ENCODE measurements at places on chromosomes 12 and 14.

- DNase-seq = no peak
These were observed 181.3 kb upstream of the SLC38A2 start for GRCh38 chr12:46553911-46554310.

- DNase-seq = no peak
These were observed 63.9 kb upstream of the MAP1LC3B2 start for GRCh38 chr12:116495260-116495659.

DNA sequence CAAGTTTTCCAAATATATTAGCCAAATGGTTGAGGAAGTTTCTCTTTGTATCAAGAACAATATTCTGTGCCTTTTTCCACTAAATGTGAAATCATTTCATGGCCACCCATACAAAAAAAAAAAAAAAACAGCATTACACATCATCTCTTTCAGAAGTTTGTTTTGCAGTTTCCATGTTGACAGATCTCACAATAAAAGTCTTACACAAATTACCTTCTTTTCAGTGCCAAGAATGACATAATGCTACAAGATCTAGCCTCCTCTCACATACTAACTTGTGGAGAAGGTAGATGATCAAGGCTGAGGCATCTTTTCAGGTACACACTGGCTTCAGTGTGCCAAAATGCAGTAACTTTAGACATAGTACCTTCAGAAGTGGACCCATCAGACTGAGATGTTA, 35.3 kb downstream of the PRKD1 start:
- no peak for DNase-seq

- no peak for DNase-seq
These were observed 1022.9 kb downstream of the LRFN5 start for GRCh38 chr14:42629553-42629952.

- DNase-seq = no peak
These were observed 1.2 kb downstream of the TMEM229B start for GRCh38 chr14:67487332-67487731.

GRCh38 chr14:60327447-60328331, 78.7 kb downstream of the PPM1A start:
- DNase-seq = peak; percentile 56

DNA sequence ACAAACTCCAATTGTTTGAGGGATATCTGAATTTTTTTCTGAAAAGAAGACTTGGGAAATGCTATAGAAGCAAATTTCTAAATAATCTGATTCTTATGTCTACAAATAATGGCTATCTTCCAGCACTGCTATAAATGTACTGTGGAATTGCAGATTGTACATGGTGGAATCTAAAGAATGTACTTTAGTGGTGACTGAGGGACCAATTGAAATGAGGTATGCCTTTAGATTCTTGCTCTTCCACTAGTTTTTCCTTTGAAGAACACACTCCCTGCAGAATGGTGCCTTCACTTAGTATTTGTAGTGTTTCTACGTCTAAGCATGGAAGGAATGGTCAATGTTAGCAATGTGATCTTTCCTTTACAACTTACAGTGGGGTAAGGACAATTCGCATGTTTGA, 11.7 kb upstream of the PRB4 start:
- DNase-seq = no peak

DNA sequence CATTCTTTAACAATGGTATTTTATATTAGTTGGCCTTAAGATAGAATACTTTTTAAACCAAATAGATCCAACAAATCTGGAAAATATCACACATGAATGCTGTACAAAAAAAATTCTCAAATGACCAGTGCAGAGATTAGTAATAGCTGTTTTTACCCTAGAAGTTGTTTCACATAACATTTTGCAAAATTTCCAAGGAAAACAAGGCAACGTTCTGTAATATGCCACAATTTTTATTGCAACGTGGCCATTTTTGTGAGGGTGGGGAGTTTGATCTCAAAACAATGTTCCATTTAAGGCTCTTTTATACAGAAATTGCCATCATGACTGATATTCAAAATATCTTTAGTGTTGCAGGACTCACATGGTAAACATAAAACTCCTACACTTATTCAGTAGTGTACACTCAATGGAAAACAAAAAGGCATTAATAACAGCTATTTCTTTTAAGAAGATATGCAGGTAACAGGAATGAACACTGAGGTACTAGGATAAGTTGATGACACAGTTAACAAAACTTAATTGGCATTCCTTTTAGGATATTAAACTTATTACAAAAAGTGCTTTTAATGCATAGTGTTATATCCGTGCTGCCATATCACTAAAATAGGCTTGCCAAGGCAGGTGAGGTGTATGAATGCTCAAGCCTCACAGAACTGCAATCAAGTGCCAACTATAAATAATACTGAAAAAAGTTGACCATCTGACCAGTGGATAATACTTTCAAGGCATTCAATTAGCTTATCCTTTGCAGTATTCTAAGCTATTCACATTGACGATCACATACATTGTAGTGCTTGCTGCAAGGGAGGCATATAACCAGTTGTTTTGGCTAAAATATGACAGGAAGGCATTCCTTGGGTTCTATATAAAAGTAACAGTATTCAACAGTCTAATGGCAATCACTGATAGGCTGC, 2.3 kb downstream of the CFL2 start:
- DNase-seq = no peak

- DNase-seq = no peak
These were observed 59.9 kb downstream of the MGST1 start for GRCh38 chr12:16407346-16407745.

GRCh38 chr12:45247589-45247988, 31.7 kb downstream of the ANO6 start:
- no peak for DNase-seq

DNA sequence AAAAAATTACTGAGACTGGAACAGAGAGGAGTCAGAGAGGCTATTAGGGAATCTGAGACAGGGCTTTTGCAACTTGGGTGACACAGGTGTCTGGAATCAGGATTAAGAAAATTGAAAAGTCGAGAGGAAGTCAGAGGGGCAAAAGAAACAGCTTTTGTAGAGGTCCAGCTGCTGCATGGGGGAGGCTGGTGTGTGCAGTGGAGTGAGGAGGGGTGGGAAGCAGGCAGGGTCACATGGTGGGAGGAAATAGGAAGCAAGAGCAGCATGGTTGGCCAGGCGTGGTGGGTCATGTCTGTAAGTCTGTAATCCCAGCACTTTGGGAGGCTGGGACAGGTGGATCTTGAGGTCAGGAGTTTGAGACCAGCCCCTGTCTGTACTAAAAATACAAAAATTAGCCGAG, 69.7 kb upstream of the VRK1 start:
- DNase-seq = no peak

GRCh38 chr14:67491741-67492507, 3.4 kb upstream of the TMEM229B start:
- no peak for DNase-seq

DNA sequence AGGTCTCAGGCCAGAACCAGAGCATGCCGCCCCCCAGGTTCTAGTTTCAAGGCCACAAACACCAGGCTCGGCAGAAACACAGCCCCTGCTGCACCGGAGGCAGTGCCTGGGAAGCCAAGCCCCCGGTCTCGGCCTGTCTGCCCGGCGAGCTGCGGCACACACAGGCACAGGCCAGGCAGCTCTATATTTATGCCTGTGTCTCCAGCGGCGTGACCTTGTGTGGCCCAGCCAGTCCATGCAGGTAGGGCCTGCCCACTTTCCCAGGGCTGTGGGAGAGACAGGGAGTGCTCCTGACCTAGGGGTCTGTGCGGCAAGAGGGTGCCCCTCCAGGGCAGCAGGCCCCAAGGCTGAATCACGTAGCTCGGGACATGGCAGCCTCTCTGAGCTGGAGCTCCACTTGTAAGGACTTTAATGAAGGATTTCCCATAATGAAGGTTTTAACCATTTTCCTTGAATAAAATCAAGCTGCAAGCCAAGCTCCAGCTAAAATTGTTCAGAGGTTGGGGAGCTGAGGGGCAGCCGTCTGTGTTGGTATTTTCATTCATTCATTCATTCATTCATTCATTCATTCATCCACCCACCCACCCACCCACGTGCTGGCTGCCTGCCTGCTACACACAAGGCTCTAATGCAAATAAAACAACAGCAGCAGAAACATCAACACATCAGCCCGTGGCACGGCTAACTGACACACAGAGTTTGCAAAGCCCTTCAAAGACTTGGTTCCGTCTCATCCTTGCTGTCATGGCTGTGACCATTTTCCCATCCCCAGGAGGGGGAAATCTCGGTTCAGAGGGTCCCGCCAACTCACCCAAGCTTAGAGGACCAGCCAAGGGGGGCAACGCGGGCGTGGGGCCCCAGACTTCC, 92.0 kb downstream of the RFLNA start:
- DNase-seq = no peak

- DNase-seq = no peak
These were observed 192.2 kb upstream of the LMNTD1 start for GRCh38 chr12:25745281-25745680.

DNA sequence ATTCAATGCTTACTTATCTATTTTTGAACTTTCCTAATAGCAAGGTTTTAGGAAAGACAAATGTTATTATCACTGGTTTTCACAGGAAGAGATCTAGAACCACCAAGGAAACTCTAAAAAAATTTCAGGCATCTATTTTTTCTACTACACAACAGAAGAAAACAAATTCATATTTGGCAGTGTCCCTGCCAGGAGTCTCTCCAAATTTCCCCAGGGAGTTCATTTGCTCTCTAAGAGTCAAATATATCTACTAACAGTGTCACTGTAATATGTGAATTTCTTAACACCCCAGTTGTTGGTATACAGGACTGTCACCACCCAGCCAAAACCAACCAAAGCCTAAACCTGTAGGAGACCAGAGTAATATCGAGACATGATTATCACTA, 83.4 kb downstream of the STXBP6 start:
- no peak for DNase-seq

- DNase-seq = no peak
These were observed 8.0 kb upstream of the MGP start for GRCh38 chr12:14893506-14894250.

DNA sequence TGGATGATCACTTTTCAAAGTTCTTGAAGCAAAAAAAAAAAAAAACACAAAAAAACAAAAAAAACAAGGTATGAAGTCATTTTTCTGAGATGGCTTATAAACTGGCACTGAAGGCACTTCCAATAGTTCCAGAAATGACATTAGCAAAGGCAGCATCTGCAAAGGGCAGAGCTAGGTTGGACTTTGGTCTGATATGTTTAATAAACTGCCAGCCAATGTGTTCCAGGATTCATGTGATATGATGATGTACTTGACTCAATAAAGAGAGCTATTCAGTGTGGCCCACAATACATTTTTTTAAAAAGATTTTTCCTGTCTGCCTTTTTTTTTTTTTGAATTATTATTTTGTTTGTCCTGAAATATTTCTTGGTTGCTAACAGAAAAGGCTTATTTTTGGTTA, 79.6 kb downstream of the VRK1 start:
- DNase-seq = no peak

DNA sequence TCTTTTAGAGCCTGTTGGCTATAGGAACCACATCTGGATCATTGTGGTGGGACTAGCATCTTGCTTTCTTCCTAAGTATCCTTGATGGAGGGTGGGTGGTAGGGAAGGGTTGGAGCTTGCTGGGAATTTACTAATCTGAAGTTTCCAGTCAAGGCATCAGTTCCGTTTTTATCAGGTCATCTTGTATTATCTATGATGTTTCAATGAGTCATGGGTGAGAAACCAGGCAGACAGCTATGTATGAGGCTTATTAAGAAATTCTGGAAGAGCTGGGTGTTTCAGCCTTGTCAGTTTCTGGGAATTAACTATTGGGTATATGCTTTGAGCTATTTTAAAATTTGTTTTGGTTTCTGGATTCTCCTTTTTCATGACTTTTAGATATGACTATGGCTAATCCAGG, 11.3 kb downstream of the TSFM start:
- DNase-seq = no peak

- DNase-seq = no peak
These were observed 45.6 kb downstream of the DDX11 start for GRCh38 chr12:31119192-31119802.

DNA sequence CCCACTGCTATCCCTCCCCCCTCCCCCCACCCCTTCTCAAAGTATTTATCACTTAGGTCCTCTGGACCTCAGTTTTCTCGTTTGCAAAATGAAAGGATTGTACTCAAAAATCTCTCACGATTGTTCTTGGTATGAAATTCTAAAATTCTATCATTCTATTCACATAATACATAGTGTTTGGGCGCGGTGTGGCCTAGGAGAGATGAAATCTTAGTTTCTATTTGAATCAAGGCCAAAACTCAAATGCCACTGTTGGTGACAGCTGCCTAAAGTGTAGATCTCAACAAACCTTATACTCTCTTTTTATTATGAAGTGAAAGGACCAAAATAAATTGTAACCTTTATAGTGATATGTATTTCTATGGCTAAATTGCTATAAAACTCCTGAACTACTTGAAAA, 23.7 kb upstream of the YAF2 start:
- DNase-seq = no peak

DNA sequence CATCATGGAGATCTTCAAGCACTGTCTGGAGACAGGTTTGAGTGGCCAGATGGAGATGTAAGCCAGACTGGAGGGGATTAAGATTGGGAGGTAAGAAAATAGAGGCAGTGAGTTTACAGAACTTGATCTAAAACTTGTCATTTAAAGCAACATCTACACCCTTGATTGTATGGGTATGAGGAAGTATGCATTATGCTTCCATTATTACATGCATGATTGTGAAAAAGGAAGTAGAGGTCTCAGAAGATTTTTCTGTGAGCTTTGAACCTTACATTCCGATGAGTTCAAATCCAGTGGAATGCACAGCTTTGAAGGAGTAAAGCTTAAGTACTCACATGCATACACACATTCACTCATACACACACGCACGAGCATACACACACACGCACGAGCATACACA, 550.8 kb downstream of the MED13L start:
- DNase-seq = no peak

DNA sequence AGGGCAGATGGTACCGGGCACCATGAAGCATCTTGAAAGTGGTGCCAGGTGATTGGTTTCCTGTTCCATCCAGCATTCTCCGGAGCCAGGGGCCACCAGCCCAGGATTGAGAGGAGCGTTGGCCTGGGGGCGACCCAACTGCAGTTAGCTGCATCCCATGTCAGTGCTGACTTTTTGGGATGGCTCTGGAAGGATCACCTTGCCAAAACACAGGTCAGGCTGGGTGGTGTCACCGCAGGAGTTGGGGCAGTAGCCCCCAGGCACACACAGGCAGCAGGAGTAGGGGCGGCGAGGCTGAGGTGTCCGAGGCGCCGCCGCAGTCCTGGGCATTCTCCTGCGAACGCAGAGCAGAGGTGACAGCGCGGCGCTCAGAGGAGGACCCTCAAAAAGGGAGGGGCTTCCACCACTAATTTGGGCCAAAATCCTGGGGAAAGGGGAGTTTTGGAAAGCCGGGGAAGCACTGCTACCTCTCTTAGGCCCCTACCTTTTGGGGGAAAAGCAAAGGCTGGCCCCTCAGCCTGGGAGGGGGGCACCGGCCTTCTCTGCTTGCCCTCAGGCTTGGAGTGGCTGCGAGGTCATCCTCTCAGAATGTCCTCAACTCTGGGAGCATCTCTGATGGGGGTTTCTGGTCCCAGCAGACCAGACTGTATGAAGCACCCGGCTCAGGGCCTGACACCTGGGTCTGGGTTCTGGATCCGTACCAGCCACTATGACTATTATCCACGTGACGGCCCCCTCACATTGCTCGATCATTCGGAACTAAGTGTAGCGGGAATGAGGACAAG, 26.7 kb upstream of the LRTM2 start:
- no peak for DNase-seq

- no peak for DNase-seq
These were observed 38.9 kb downstream of the PRORP start for GRCh38 chr14:35161231-35161630.
